ENCODE measurements at places on chromosomes 3 and 15.

DNA sequence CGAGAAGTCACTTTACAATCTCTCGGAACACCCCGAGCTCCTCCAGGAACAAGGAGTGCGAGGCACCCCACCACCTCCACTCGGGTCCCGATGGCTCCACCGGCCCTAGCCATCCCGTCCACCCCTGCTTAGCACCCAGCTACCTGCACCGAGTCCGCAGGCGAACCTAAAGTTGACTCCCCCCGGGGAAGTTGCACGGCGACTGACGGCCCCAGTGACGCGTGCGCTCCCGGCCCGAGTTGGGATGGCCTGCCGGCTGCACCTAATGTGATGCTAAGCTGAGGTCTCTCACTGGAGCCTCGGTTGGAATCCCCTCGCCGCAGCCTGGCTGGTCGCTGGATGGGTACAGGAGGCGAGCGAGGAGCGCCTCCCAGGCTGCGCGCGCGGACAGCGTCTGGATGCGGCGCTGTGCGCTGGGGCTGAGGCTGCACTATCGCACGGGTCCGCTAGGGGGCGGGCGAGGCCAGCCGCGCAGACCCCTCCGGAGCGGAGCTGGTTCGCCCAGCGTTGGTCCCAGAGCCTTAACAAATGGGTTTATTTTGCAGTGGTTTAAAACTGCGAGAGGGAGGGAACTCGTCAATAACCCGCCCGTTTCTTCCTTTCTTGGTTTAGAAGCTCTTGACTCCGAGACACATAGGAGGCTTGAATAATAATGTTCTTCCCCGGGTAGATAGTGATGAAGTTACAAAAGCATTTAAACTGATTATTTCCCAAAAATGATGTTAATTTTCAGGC is at the start of gene OXTR:
OXTR (minus strand) TSS at position 526 of the 735 bp plus-strand sequence. CDS start 1,426 bp downstream, outside the sequence.
- peak; percentile 91 for DNase-seq

DNA sequence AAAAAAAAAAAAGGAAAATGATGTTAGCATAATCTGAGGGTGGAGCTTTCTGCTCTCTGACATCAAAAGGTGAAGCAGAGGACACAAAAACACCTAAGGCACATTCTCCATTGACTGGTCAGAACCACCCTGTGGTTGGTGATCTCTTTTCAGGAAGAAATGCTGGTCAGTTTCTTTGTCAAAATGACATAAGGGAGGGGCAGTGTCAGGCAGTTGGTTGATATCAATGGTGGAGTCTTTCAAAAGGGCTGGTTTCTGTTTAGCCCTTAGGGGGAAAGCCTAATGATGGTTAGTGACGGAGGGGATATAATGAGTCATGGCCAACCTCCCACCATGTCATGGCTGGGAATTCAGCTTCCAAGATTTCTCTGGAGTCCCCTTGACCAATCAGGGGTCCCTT is 185.9 kb upstream of the GBE1 start:
- DNase-seq: no peak

GRCh38 chr3:12585181-12585580 is 28.3 kb downstream of the MKRN2 start:
- DNase-seq: no peak

- DNase-seq: no peak
Observed at GRCh38 chr15:96342406-96343112, 12.1 kb downstream of the NR2F2 start.

DNA sequence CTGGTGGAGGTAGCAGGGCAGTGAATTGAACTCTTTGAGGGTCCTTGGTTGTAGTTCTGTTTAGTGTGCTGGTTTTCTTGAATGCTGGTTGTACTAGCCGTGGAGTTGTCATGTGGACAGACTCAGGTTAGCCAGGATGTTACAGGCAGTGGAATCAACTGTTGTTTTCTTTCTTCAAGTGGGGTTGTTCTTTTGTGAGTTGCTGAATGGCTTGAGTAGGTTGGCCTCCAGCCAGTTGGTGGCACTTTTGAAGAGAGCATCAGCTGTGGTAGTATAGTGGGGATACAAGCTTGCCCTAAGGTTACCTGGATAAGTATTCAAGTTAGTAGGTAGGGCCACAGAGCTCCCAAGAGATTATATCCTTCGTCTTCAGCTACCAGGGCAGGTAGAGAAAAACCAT is 31.8 kb upstream of the RARB start:
- DNase-seq: no peak

DNA sequence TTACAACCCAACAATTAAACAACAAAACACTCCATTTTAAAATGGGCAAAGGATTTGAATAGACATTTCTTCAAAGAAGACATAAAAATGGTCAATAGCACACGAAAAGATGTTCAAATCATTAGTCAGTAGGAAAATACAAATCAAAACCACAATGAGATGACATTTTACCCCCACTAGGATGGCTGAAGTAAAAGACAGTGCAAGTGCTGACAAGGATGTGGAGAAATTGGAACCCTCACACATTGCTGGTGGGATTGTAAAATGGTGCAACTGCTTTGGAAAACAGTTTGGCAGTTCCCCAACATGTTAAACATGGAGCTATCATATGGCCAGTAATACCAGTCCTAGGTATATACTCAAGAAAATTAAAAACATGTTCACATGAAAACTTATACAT is 11.6 kb downstream of the GALNT15 start:
- DNase-seq: peak; percentile 92

- no peak for DNase-seq
Observed at GRCh38 chr3:132079147-132079546, 44.3 kb upstream of the CPNE4 start.

GRCh38 chr3:159158213-159158612 is 356.4 kb downstream of the MFSD1 start:
- no peak for DNase-seq

GRCh38 chr3:141529717-141530414 is 43.0 kb downstream of the RASA2 start:
- DNase-seq: no peak

- no peak for DNase-seq
Observed at GRCh38 chr15:45635191-45635638, 386 bp downstream of the SQOR start.

DNA sequence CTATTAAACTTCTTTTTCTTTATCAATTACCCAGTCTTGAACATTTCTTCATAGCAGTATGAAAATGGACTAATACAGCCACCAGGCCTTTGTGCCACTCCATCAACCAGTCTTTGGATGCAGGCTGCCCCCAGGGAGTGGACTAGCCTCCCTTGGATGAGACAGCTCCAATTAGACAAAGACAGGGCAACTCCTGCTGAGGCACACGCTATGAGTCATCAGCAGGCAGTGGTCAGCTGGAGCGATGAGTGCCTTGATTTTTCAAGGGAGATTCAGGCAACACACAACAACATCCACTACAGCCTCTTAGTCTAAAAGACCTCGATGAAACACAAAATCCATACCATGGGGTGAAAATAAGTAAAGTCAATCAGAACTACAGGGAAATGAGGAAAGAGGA is 160.1 kb downstream of the ARRDC4 start:
- peak; percentile 28 for DNase-seq
